ENCODE measurements at places on chromosomes 7 and 10.

DNA sequence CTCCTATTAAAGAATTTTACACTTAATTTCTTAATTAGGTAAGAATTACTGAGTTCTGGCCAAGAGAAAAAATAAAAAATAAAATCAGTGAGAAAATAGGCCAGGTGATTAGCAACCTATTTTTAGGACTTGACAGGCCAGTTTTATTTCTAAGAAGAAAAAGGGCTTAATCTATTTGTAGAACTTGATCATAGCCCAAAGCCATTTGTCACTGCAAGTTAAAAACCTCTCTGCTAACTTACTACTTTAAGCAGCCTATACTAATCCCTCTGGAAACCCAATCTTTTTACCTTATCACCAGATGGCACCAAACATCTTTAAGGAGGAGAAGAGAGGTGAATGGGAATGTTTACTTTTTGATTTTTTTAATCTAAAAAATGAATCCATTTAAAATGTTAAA lies 222.1 kb upstream of the RHOBTB1 start:
- no peak for DNase-seq

- no peak for DNase-seq
Observed at GRCh38 chr7:150801946-150802771, 1.6 kb downstream of the TMEM176A start.

DNA sequence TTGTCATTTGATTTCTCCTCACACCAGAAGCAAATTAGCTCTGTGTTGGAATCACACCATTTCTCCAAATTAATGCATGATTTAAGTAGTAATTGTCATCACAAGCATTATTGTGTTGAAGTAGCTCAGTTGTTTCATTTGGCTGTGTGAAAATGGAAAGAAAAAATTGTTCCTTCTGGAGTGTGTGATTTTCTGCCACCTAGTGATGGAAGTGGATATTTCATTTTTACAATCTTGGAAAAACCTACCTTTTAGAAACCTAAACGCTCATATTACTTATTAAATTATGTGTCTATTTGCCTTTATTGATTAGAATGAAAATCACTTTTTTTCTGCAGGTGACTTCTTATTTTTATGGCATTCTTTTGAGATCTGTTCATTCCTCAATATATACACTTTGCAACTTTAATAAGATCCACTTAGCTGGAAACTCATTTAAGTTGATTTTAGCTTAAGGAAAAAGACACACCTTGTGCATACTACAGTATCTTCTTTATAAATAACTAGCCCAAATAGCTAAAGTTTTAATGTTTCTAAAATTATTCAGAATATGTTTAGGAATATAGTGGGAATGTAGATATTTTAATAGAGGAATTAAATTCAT lies 50.0 kb downstream of the SRI start:
- peak; percentile 31 for DNase-seq

DNA sequence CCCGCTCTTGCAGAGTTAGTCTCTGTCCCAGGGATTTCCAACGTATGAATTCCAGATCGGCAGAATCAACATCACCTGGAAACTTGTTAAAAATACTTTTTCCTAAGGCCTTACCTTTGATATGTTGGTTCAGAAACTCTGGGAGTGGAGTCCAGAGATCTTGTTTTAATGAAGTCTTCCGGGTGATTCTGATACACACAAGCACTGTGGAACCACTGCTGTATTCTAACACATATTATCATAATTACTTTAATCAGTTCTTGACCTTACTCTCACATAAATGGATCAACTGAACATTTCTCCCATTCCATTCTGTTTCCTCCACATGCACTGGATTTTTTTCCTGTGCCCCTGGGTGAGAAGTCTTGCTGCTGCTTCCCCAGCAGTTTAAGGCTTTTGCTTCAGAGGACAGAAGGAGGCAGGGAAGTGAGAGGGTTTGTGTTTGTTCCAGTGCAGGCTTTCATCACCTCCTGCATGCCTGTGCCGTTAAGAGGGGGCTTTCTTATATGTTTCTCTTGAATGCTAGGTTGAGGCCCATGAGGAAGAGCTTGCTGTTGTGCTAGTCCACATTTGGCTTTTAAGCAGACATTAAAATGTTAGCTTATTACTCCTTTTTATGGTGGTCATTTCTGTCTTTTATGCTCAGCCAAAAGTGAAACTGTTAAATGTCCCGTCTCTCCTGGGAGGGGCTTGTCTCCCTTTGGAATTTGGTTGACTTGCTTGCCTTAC lies 32.4 kb downstream of the CCSER2 start:
- no peak for DNase-seq

- no peak for DNase-seq
Observed at GRCh38 chr7:146397141-146397540, 280.5 kb downstream of the CNTNAP2 start.

GRCh38 chr10:21681156-21681555 lies 147.1 kb downstream of the MLLT10 start:
- no peak for DNase-seq

GRCh38 chr10:24383681-24384106 lies 174.8 kb downstream of the KIAA1217 start:
- DNase-seq, result peak; percentile 95

DNA sequence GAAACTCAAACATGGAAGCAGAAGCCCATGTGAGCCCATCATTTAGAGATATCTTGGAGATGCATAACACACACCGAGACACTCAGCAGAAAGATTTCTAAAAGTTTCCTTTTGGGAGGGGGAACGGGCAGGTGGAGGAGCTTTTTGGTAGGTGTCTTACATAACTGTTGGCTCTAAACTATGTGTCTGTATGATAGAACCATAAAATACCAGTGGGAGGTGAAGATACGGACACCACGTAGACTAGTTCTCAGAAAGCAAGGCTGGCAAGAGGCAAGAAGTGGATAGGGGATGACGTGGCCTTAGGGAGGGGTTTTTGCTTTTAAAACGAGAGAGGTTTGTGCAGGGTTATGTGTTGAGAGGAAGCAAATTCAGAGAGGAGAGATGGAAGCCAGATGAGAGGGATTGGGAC lies 36.5 kb downstream of the IL15RA start:
- DNase-seq, result no peak

DNA sequence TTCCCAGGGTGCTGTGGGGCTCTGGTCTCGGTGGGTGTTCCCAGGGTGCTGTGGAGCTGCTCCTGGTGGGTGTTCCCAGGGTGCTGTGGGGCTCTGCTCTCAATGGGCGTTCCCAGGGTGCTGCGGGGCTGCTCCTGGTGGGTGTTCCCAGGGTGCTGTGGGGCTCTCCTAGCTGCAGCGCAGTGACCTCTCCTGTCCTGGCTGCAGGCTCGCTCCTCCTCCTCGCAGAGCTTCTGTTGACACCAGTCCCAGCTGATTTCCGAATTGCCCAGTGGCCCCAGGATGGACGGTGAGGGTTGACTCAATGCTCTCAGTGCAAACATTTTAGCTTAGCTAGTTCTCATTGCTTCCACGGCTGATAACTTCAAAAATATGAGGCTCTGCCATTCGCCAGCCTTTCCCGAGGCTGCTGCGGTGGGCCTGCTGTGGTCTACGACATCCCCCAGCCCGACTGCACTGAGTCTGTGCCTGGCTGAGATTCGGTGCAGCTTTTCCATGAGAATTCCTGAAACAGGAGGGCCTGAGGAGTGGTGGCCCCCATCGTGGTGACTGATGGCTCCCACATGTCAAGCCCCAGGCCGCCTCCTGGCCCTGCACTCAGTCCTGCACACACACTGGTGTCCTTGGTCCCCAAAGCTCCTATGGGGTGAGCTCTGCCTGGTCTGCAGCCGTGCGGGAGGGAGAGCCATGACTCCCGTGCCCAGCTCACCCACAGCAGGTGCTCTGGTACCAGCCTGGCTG lies 58.3 kb upstream of the NKX6-2 start:
- DNase-seq, result no peak

DNA sequence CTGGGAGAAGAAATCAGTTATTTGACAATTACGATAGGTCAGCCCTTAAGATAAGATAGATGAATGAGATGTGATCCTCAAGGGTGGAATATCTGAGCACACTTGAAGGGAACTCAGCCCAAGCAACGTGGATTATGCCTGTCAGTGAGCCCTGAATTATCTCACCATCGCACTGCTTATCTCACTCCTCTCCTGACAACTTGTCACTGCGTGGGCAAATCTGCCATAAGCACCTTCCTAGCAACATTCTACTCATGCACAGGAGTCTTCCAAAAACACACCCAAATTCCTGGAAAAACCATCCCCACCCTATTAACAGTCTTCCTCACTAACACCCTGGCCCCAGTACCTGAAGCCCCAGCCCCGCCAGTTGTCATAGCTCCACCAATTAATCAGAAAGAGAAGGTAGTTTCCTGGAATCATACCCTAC lies 46.5 kb upstream of the IL6 start:
- no peak for DNase-seq

DNA sequence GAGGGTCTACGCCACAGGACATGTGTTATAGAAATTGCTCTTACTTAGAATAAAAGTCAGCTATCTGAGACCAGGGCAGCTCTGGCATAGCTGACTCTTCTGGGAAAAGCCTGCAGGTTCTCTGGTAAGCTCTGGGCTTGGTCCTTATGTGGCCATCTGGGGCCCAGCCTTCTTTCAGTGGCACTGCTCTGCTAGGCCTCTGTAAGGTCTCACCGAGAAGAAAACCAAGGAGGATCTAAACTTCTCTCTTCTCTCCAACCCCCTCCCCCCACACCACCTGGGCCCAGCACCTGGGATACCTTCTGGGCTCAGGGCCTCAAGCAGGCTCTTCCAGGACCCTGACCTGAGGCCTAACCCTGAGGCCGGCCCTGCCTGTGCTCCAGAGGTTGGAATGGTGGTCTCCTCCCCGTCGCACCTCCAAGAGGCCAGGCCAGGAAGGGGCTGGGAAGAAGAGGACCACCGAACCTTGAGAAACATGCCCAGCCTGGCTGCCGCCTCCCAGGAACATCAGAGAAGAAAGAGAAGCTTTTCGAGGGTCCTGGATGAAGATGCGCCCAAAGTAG lies 323.6 kb downstream of the GFRA1 start:
- DNase-seq, result no peak

GRCh38 chr10:77599651-77600050 lies 38.0 kb downstream of the KCNMA1 start:
- no peak for DNase-seq

GRCh38 chr10:100021322-100021721 lies 11.6 kb upstream of the DNMBP start:
- DNase-seq, result no peak

DNA sequence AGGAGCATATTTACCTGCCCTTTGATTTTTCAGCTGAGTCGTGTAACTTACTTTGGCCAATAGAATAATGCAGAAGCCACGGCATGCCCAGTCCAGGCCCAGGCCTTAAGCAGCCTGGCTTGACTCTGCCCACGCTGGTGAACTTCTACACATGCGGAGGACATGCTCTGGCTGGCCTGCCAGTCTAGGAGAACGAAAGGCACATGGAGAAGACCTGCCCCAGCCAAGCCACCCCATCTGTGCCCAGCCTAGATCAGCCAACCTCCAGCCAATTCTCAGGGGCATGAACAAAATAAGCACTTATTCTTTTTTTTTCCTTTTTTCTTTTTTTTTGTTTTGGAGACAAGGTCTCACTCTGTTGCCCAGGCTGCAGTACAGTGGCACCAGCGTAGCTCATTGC lies 112.7 kb upstream of the NANOS1 start:
- DNase-seq, result no peak

GRCh38 chr7:101124376-101125056 lies 2.4 kb upstream of the SERPINE1 start:
- peak; percentile 78 for DNase-seq

DNA sequence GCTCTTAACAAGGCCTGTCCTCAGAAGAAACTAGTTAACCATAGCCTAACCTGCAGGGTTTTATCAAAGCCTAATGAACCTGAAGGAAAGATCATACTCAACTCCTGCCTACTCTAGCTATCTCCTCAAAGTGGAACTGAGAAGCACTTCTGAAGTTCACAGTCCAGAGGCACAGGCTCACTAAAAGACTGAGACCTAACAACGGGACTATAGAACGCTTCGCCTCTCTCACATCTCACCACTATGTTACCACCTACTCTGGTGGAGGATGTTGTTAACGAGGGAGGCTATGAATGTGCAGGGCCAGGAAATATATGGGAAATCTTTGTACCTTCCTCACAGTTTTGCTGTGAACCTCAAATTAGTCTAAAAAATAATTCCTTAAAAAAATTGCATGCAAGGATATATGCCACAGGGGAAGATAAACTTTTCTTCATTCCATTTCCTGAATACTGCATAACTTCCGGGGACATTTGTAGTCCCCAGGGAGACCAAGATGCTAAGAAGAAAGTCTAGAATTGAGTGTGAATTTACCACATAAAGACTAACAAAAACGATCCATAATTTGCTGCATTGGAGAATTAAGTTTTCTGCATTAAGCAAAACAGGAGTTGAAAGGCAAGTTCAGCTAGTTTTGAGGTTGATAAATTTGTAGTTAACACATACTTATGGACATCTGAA lies 21.6 kb downstream of the LIPJ start:
- no peak for DNase-seq

- no peak for DNase-seq
Observed at GRCh38 chr7:87912121-87912520, 21.9 kb upstream of the ADAM22 start.

DNA sequence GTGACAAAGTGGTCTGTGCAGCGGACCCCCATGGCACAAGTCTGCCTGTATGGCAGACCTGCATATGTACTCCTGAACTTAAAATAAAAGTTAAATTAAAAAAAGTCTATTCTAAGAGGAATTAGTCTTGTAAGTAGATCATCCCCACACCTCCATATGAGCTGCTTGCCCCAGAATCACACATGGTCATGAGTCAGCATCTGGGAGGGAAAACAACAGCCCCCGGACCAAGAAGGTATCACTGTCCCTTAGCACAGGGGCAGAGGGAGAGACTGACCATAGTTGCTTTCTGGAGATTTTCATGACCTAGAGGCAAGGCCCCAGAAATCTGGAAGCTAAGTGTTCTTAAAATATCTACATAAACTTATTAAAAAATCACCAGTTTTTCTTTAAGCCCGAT lies 86.6 kb upstream of the PDK4 start:
- no peak for DNase-seq

DNA sequence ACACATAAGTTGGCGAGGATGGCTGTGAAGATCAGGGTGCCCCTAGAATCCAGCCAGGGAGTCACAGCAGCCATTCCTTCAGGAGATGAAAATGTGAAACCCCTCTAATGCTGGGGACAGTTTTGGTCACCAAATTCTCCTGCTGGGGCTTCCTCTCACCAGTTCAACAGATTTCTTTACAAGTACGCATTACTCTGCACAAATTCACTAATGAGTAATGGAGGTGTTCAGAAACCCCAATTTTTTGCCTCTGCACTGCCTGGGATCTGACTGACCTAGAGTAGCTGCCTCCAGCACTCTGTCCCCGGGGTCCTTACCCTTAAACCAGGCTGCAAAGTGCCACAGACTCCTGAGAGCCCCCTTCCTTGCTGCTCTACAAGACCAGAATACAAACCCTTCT lies 16.1 kb downstream of the TRPV5 start:
- DNase-seq, result no peak

DNA sequence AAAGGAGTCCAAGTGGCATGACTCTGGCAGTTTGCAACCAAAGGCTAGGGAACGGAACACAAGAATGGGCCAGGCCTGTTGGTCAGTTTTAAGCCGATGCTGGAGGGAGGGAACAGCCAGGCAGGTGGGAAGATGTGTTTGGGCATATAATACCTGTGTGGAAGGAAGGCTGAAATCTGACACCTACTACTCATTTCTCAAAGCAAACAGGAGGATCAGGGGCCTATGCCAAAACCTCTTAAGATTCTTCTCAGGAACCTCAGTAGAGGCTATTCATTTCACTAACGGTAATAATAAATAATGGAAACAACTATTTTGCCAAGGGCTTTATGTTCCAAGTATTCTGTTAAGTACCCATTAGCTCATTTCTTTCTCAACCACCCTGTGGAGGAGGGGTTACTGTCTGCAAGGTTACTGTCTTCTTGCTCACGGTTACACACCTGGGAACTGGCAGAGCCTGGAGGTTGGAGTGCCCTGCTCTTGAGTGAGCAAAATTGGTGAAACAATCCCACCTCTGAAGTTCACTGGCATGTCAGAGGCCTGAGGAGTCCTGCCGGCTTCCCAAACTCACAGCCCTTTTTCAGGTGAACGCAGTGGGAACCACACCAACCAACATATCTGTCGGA lies 35.5 kb downstream of the GOT1 start:
- no peak for DNase-seq

All from RKO (cell line).